Stimulated activated CD8-positive, alpha-beta memory T cell treated with anti-CD3 and anti-CD28 coated beads, Interleukin-4, amount 100 ng/mL, for 24 hours (primary cell): ENCODE measurements at places on chromosomes 16 and 17.

- DNase-seq: no peak
Observed at GRCh38 chr16:54444851-54445458, 158.4 kb upstream of the IRX3 start.

GRCh38 chr17:74215342-74215727 lies 2.0 kb downstream of the TTYH2 start:
- no peak for DNase-seq

GRCh38 chr16:75116081-75116910 lies at the start of gene LDHD:
LDHD (minus strand) TSS chr16:75116780; CDS start chr16:75116720, 60 bp downstream.
- no peak for DNase-seq

DNA sequence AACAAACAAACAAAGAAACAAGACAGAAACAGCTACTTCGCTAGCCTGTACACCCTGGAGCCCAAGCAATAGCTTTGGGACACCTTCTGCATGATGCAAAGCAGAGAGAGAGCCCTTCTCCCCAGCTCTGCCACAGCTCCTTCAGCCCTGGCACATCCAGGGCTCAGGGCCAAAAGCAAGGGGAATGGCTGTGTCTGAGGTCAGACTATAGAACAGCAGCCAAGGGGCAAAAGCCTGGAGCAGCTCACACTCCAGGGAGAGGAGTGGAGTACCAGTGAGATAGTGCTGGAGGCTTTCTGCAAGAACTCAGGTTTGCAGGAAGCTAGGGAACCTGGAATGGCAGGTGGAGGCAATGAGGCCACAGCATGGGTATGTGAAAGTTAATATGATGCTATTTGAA lies 11.6 kb upstream of the SEPHS2 start:
- no peak for DNase-seq

DNA sequence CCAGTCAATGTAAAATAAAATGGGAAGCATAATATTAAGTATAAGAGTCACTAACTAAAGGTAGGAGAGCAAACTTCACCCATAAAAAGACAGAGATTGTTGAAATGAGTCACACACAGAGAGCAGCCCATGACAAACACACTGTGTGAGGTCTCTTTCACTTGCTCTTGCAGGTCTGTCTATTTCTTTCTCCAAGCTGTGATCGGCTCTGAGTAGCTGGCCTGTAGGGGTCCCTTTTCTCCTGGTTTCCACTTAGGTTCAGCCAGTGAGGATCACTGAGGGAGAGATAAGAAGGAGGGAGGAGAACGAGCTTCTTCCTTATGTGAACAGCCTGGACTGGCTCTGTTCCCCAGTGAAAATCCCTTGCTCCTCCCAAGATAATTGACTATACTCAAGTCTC lies 133.7 kb upstream of the HS3ST3A1 start:
- DNase-seq: no peak

DNA sequence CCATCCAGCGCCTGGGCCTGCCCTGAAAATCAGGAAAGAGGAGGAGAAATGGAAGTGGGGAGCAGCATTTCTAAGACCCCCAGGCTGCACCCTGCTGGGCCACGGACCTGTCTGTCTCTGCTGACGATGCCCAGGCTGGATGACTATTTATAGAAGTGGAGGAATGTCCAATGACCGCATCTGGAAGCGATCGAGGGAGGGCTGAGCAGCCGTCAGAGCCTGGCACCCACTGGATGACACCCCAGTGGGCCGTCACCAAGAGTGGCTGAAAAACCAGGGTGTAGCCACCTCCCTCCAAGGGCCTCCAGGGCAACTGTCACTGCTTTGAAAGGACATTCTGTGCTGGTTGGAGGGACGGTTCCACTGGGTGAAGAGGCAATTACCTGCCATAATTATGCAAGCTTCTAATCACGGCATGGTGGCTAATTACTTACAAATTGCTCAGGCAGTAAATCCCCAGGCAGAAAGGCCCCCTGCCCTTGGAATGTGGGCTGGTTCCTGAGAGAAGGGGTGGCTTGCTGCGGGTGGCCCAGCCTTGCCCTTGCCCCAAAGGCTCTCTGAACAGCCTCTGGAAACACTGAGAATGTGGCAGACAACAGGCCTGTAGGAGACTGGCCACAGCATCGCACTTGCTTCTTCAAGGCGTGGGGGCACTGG lies 332.1 kb downstream of the C16orf95 start:
- no peak for DNase-seq

GRCh38 chr17:62159994-62160393 lies 94.9 kb upstream of the MED13 start:
- no peak for DNase-seq

DNA sequence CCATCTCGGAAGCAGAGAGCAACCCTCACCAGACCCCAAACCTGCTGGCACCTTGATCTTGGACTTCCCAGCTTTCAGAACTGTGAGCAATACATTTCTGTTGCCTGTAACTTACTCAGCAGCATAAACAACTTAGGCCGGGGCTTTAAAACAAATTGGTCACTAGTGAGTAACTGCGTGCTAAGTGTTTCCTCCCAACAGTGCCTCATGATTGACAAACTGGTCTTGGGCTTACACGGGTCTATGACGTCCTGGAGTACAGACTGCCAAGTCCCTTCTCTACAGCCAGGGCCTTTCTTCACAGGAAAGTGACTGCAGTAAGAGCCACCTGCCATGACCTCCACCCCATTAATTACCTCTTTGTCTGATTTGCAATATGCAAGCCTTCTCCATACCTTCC lies 136.7 kb downstream of the XYLT1 start:
- no peak for DNase-seq

- DNase-seq: no peak
Observed at GRCh38 chr16:11098601-11099390, 154.4 kb downstream of the CLEC16A start.

DNA sequence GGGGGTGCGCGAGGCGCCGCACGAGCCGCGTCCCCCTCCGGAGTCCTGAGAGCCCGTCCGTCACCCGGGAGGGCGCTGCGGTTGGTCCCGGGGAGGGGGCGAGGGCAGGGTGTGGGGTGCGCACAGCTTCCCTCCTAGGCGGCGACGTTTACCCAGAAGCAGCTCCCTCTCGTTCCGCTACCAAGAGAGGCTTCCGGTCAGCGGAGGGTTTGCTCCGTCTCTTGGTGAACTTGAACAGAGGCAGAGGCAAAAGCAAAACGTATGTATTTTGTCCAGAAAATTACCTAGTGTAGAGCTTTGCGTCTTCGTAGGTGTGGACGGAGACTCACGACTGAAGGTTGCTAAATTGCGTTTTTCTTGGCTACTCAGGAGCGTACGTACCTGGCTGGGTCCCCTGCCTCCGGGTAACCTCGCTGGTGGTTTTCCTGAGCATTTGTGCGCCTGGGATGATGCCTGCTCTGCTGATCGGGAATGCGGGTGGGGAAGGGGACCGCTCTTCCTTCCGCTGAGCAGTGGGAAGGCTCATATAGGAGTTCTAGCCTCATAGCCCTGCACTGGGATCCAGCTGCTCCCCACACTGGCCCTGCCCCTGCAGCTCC lies 833 bp downstream of the WSCD1 start:
- DNase-seq: no peak

DNA sequence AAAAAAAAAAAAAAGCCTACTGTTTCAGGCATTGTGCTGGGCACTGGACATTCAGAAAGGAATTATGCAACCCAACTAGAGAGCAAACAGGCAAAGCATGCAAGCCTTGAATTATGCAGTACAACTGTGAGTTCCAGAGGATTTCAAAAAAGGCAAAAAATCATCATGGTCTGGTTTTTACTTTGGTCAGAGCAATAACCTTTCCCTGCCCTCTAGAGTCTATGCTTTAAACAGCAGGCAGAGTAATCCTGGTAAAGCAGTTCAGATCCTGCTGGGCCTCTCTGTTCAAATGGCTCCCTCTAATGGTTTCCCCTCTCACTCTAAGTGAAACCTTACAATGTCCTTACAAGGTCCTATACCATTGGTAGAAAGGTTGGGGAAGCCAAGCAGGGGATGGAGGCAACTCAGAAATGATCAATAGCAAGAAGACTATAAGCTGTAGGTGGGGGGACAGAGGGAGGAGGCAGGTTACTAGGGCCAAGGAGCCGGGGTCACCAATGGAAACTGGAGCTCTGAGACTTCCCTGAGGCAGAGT lies 4.6 kb upstream of the TAF15 start:
- DNase-seq: no peak

DNA sequence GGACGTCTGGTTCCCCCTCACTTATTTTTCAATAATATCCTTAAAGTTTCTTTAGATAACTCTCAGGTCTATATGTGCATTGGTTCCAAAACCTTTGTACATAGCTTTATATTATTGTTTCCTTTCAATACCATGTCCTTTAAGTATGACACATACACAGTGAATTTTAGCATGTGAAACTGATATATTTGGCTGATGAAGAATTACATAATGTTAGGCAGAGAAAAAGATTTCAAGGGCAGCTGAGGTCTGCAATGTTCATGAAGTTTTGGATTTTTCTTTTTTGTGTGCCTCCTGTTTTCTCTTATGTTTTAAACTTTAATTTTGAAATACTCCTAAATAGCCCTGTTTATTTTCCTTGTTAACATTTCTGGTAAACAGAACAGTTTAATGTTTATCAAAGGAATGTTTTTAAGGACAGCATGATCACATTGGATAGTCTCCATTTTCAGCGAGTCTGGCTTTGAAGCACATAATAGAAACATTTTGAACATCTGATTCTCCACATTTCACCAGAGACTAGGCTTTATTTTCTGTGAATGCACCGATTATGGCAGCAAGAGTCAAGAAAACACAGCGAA lies 32.9 kb upstream of the FBXO47 start:
- DNase-seq: no peak

DNA sequence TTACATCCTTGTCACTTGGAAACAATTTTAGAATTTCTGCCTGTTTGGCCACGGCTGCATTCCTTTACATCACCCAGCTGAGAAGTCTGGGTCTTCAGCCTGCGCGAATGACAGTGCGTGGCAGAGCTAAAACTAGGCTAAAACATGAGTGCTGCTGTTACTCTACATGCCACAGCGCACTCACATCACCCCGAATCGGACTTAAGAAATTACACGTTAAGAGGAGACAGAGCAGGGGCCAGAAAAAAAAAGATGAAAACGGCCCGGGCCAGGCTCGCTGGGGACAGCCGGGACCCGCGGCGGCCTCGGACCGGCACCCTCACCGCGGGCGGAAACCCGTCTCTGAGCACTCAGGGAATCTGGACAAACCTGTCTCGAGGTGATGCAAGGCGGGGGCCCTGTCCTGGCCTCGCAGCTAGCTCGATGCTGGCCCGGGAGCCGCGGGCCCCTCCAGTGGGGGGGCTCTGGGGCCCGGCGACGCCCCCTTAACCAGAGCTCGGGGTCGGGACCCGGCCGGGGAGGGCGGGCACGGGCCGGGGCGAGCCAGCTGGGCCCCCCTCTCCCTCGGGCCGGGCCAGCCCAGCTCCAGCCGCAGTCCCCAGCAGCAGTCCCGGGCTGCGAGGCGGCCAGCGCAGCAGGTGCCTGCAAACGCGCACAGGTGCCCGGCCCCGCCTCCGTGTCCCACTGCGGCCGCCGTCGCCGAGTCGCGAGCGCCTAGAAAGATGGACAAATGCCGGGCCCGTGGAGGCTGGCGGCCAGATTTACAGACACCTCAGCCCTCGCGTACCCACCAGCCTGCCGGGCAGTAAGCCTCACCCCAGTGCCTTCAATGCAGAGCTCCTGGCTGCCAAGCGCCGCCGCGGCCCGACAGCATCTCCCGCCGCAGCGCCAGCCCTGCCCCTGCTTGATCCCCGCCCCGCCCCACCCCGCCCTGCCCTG lies at the start of gene AKTIP:
Gene AKTIP, minus strand, starts transcription at position 879 of the 939 bp plus-strand sequence. CDS start 2,950 bp downstream, outside the sequence.
- DNase-seq: peak; percentile 7

- no peak for DNase-seq
Observed at GRCh38 chr16:62816971-62817519, 780.8 kb upstream of the CDH8 start.

GRCh38 chr17:68981288-68981687 lies 26.1 kb upstream of the ABCA8 start:
- DNase-seq: no peak

GRCh38 chr17:38476549-38476948 lies 48.3 kb downstream of the ARHGAP23 start:
- no peak for DNase-seq

GRCh38 chr17:48322060-48322459 lies 108.0 kb downstream of the SKAP1 start:
- no peak for DNase-seq

- no peak for DNase-seq
Observed at GRCh38 chr16:10646581-10647263, 48.0 kb downstream of the TEKT5 start.

DNA sequence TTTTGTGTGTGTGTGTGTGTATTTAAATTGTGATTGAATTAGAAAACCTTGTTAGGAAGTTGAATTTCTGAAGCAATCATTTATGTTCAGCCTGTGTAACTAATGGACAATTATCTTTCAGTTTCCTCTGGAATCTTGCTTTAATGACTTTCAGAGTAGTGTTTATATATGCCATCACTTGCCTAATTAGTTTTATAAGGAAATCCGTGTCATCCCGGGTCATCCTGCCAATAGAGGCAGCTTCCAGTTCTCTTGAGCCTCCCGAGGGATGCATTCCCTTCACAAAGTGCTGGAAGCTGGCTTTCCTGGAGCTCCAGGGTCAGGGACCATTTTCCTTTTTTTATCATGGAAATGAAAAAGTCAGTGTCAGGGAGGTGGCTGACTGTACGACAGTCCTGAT lies 42.9 kb downstream of the PRKCA start:
- no peak for DNase-seq

DNA sequence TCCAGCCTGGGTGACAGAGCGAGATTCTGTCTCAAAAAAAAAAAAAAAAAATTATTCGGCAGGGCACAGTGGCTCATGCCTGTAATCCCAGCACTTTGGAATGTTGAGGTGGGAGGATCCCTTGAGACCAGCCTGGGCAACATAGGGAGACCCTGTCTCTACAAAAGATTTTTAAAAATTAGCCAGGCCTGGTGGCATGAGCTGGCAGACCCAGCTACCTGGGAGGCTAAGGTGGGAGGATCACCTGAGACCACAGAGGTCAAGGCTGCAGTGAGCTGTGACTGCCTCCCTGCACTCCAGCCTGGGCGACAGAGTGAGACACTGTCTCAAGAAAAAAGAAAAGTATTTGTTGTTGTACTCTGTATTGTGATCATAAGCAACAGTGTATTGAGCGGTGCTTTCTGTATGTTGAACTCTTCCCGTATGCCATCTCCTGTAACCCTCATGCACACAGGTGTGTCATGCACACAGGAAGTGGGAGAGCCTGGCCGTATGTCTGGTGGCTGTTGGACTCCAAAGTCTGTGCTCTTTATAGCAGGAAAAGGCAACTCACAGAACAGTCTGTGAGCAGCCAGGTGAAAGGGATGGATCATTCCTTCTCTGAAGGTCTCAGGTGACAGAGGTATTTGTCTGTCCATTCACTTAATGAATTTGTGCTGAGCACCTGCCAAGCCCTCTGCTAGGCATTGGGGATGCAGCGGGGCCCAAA lies 17.1 kb downstream of the CDH1 start:
- DNase-seq: no peak

GRCh38 chr16:31149332-31149731 lies 534 bp downstream of the PRSS36 start:
- no peak for DNase-seq
